ENCODE measurements at places on chromosomes 13 and 19.

DNA sequence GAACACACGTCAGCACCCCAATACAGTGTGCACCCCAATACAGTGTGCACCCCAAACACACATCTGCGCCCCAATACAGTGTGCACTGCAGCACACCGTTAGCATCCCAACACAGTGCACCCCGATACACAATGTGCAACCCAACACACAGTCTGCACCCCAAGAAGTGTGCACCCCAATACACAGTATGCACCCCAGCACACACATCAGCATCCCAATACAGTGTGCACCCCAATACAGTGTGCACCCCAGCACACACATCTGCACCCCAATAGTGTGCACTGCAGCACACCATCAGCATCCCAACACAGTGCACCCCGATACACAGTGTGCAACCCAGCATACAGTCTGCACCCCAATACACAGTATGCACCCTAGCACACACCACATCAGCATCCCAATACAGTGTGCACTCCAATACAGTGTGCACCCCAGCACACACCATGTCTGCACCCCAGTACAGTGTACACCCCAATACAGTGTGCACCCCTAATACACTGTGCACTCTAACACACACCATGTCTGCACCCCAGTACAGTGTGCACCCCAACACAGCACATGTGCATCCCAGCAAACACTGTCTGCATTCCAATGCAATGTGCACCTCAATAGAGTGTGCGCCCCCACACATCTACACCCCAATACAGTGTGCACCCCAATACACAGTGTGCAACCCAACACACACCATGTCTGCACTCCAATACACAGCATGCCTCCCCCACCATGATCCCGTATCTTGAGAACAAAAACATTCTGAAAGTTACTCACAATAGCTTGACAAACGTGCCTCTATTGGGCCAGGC lies 855 bp upstream of the CARS2 start:
- H3K27me3 ChIP-seq, result no peaks in the 10 kb centered on the region
- peak overlapping the region; percentile 77 for H3K4me3 ChIP-seq
- peak overlapping the region; percentile 82 for H3K27ac ChIP-seq
- H3K4me1 ChIP-seq, result peaks cover 31% of the 10 kb centered on the region
- DNase-seq, result no peak
- peaks cover 4% of the 10 kb centered on the region for H3K36me3 ChIP-seq

GRCh38 chr13:88369866-88370265 lies 698.7 kb downstream of the SLITRK5 start:
- no peaks in the 10 kb centered on the region for H3K4me1 ChIP-seq
- no peaks in the 10 kb centered on the region for H3K27me3 ChIP-seq
- H3K36me3 ChIP-seq, result no peaks in the 10 kb centered on the region
- no peak overlapping the region for H3K4me3 ChIP-seq
- no peak overlapping the region for H3K27ac ChIP-seq

- peaks cover 2% of the 10 kb centered on the region for H3K4me1 ChIP-seq
- no peaks in the 10 kb centered on the region for H3K27me3 ChIP-seq
- H3K4me3 ChIP-seq, result peak overlapping the region; percentile 72
These were observed 937 bp upstream of the SPRY2 start for GRCh38 chr13:80341756-80342370.

- H3K4me1 ChIP-seq, result no peaks in the 10 kb centered on the region
- H3K27me3 ChIP-seq, result no peaks in the 10 kb centered on the region
- DNase-seq, result no peak
These were observed 1537.9 kb upstream of the PRR20A start for GRCh38 chr13:55602784-55603183.

- no peaks in the 10 kb centered on the region for H3K27me3 ChIP-seq
- H3K4me1 ChIP-seq, result peaks cover 6% of the 10 kb centered on the region
- no peak for DNase-seq
- no peak overlapping the region for H3K4me3 ChIP-seq
- H3K27ac ChIP-seq, result no peak overlapping the region
- H3K36me3 ChIP-seq, result no peaks in the 10 kb centered on the region
These were observed 6.8 kb upstream of the ANKRD10 start for GRCh38 chr13:110921695-110922094.

DNA sequence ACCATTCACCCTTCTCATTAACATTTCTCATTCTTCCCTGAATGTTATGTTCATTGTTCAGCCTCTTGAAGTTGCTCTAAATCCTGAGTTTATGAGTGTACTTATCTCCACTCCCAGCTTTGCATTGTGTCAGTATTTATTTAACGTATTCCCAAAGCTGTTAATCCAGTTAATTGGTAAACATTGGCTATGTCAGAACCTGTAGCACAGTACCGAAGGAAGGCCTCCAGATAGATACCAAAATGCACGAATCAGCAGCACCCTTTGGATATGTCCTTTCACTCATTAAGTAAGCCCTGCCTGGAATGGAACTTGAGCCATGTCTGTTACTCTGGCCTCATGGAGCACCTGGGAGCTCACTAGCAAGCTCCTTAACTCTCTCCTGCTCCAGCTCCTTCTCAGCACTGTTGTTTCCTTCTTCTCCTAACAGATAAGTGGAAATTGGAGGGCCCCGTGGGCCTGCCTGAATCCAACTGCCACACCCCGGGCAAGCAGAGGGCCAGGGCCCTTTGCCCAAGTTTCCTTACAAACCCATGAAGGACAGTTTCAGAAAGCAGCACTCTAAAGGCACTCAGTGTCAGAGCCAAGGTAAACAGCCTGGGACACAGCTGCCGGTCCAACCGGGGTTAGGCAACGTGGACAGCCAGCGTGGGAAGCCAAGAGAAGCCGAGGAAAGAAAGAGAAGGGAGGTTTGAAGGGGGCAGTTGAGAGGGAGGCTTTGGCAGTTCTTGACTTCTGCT lies 155.0 kb upstream of the SERP2 start:
- peak; percentile 72 for DNase-seq
- H3K27ac ChIP-seq, result peak overlapping the region; percentile 88
- H3K36me3 ChIP-seq, result no peaks in the 10 kb centered on the region
- no peak overlapping the region for H3K4me3 ChIP-seq
- H3K4me1 ChIP-seq, result peaks cover 10% of the 10 kb centered on the region
- no peaks in the 10 kb centered on the region for H3K27me3 ChIP-seq

GRCh38 chr13:97429681-97430081 lies 4.3 kb upstream of the RAP2A start:
- no peaks in the 10 kb centered on the region for H3K27me3 ChIP-seq
- H3K4me1 ChIP-seq, result no peaks in the 10 kb centered on the region
- no peak overlapping the region for H3K4me3 ChIP-seq
- no peaks in the 10 kb centered on the region for H3K36me3 ChIP-seq
- peak overlapping the region; percentile 36 for H3K27ac ChIP-seq

DNA sequence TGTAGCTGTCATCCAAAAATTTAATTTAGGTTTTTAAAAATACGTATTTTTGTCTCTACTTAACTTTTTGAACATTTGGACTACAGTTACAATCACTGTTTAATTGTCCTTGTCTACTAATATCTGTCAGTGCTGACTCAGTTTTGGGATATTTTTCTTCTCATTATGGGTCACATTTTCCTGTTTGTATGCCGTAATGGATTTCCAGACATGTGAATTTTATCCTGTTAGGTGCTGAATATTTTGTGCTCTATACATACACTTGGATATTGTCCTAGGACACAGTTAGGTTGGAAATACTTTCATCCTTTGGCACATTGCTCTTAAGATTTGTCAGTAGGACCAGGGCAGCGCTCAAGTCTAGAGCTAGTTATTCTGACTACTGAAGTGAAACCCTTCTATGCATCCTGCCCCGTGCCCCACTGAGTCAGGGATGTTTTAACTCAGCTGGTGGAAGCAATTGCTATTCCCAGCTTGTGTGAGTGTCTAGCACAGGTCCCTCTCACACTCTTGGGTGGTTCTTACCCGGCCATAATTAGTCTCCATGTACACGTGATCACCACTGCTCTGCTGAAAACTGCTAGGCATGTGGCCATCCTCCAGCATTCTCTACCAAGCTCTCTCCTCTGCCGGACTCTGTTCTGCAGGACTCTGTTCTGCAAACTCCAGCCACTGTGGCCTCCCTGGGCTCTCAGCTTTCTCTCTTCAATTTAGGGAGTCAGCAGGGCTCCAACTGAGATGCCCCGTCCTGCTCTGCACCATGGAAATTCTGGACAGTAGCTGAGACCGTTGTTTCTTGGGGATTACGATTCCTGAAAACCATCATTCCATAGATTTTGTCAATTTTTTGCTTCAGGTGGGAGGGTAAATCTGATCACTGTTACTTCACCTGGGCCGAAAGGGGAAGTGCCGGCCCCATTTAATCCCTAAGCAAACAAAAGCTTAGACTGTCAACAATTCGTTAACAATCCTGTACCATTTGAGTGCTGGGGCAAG lies 11.1 kb downstream of the PROZ start:
- peaks cover 5% of the 10 kb centered on the region for H3K36me3 ChIP-seq
- H3K27ac ChIP-seq, result no peak overlapping the region
- H3K4me3 ChIP-seq, result no peak overlapping the region
- no peaks in the 10 kb centered on the region for H3K4me1 ChIP-seq
- no peaks in the 10 kb centered on the region for H3K27me3 ChIP-seq
- no peak for DNase-seq

DNA sequence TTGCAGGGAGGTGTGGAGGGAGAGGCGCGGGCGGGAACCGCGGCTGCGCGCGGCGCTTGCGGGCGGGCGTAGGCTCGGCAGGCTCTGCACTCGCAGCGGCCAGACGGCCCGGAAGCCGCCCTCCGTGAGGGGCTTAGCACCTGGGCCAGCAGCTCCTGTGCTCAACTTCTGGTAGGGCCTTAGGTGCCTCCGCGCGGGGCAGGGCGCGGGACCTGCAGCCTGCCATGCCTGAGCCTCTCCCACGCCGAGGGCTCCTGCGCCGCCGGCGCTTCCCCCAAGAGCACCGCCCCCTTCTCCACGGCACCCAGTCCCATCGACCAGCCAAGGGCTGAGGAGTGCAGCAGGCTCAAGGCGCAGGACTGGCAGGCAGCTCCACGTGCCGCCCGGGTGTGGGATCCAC lies 940.8 kb upstream of the PCDH9 start:
- H3K27me3 ChIP-seq, result no peaks in the 10 kb centered on the region
- no peaks in the 10 kb centered on the region for H3K36me3 ChIP-seq
- H3K27ac ChIP-seq, result no peak overlapping the region

GRCh38 chr19:39270036-39270871 lies 2.1 kb downstream of the IFNL2 start:
- DNase-seq, result no peak
- H3K27ac ChIP-seq, result no peak overlapping the region
- H3K27me3 ChIP-seq, result peaks cover 14% of the 10 kb centered on the region
- no peak overlapping the region for H3K4me3 ChIP-seq

GRCh38 chr13:104256701-104257100 lies 1190.5 kb upstream of the SLC10A2 start:
- no peaks in the 10 kb centered on the region for H3K36me3 ChIP-seq
- no peak for DNase-seq
- H3K27ac ChIP-seq, result no peak overlapping the region
- no peaks in the 10 kb centered on the region for H3K4me1 ChIP-seq

DNA sequence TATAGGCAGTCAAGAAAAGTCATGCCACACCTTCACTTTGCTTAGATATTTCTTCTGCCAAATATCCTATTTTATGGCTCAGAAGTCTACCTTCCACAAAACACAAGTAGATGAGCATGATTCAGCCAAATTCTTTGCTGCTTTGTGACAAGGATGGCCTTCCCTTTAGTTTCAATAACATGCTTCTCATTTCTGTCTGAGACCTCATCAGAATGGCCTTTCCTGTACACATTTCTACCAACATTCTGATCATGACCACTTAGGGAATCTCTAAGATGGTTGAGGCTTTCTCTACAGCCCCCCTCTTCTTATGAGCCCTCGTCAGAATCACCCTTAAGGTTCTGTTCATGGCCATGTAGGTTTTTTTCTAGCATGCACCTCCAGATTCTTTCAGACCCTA lies 96.2 kb downstream of the COL4A2 start:
- peaks cover 45% of the 10 kb centered on the region for H3K4me1 ChIP-seq
- no peaks in the 10 kb centered on the region for H3K36me3 ChIP-seq
- H3K27me3 ChIP-seq, result no peaks in the 10 kb centered on the region
- DNase-seq, result no peak
- no peak overlapping the region for H3K27ac ChIP-seq
- H3K4me3 ChIP-seq, result no peak overlapping the region

DNA sequence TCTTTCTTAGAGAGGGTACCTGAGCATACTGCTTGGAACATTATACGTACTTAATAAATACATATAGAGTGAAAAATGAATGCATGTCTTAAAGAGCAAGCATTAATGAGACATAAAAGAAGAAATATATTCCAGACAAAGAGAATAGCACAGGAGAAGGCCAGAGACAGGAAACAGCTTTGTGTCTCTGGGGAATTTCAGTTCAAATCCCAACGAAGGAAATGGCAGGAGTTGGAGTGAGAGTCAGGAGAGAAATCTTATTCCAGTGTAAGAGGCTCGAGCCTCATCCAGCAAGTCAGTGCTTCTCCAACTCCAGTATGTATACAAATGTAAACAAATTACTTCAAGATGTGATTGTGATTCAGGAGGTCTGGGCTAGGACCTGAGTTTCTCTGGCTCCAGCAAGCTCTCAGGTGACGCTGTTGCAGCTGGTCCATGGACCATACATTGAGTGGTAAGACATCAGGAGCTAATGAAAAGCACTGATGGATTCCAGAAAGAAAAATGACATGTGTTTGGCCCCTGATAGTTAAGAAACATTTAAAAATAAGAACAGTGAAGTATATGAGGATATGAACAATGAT lies 108.2 kb downstream of the RAP2A start:
- no peaks in the 10 kb centered on the region for H3K27me3 ChIP-seq
- DNase-seq, result no peak
- H3K27ac ChIP-seq, result no peak overlapping the region

GRCh38 chr19:35206855-35207254 lies 21.7 kb downstream of the FAM187B start:
- no peaks in the 10 kb centered on the region for H3K36me3 ChIP-seq
- no peaks in the 10 kb centered on the region for H3K27me3 ChIP-seq
- H3K4me1 ChIP-seq, result no peaks in the 10 kb centered on the region
- H3K27ac ChIP-seq, result no peak overlapping the region
- DNase-seq, result no peak

GRCh38 chr19:2721570-2722540 lies 683 bp upstream of the DIRAS1 start:
- H3K27ac ChIP-seq, result no peak overlapping the region
- no peak overlapping the region for H3K4me3 ChIP-seq
- H3K27me3 ChIP-seq, result no peaks in the 10 kb centered on the region
- no peaks in the 10 kb centered on the region for H3K4me1 ChIP-seq
- H3K36me3 ChIP-seq, result no peaks in the 10 kb centered on the region
